ENCODE measurements at places on chromosomes 2 and 18.

GRCh38 chr18:75053028-75053629, 155.8 kb downstream of the PTGR3 start:
- no peak for DNase-seq

DNA sequence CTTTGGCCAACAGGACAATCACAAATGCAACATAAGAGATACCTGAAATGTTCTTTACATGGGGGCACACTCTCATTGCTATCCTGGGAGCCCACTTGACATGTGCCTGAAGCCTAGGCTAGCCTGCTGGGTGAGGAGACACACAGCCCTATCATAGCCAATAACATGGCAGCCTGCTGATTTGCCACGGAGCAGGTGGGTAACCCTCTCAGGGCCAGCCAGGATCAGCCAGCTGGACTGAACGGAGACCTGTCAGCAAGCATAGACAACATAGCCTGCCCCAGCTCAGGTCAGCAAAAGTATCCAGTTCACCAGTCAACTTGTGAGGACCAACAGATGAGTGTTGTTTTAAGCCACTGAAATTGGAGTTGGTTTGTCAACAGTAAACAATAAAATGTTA, 566.5 kb downstream of the DCDC2C start:
- DNase-seq = no peak

- no peak for DNase-seq
These were observed 16.9 kb downstream of the PSTPIP2 start for GRCh38 chr18:46054956-46055837.

DNA sequence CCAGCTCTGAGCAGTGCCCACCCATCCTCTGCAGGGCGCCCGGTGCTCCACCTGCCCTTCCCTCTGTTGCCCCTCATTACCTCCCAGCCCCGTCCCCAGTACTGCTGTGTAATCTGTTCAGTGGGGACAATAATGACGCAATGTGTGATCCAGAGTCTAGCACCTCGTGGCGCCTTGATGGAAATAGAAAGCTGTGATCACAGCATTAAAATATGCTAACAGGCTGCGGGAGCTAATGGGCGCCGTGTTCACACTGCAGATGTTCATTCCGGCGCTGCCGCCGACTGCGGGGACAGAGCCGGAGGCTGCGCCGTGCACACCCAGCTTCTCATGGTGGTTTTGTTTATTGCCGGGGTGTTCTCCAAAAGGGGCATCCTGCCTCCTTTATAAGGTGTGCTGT, 235.2 kb downstream of the LDLRAD4 start:
- no peak for DNase-seq

DNA sequence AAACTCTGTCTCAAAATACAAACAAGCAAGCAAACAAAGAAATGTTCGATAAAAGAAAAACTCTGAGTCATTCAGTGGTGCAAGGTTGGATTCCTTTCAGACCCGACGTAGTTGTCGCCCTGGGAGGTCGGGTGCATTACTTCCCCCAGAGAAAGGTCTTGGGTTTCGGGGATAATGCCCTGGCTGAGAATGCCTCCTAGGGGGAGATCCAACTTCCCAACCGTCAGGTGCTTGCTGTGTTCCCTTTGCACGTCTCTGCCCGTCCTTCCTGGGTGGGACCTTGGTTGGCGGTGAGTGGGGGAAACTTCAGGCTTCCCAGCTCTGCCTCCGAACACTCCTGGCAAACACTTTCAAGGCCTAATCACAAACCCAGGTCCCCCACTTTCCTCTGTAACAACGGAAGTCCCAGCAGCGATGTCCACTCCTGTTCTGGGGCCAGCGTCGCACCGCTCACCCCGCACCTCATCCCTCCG, 609 bp downstream of the TPGS2 start:
- no peak for DNase-seq

DNA sequence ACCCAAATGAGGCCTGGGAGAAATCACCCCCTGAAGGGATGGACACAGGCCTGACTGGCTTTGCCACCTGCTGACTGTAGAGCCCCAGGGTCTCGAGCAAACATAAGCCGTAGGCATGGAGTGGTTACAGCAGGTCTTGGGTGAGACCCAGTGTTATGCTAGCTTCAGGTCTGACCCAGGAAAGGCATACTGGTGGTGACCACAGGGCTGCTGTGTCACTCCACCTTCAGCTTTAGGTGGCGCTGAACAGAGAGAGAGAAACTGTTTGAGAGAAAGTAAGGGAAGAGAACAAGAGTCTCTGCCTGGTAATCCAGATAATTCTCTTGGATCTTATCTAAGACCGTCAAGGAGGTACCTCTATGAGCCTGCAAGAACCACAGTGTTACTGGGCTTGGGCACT, 1544.2 kb upstream of the TMEFF2 start:
- DNase-seq = no peak

GRCh38 chr2:24179683-24180082, 4.8 kb downstream of the FAM228A start:
- DNase-seq = no peak

Data from osteocyte (in vitro differentiated cells).